Hair follicle dermal papilla cell (primary cell): ENCODE measurements at places on chromosomes 3 and 15. TPM values are rescaled to one million over a fixed set of nuclear protein-coding genes. Genes with fewer than 3 reads are reported as not detected.

Gene TM4SF1
- 1.3 and 3.8 TPM in 2 replicates for total RNA-seq

Gene TGFBR2
- total RNA-seq, result 121 and 132 TPM in 2 replicates

Gene TTLL3
- total RNA-seq, result 40.9 and 45.4 TPM in 2 replicates

Gene LYZL4
- total RNA-seq, result not detected in 2 replicates

Gene CCR2
- total RNA-seq, result not detected in 2 replicates

Gene GPR27
- total RNA-seq, result 0.12 and 0.65 TPM in 2 replicates

Gene FGF7
- 157 and 195 TPM in 2 replicates for total RNA-seq

Gene WDR73
- 27.6 and 36.0 TPM in 2 replicates for total RNA-seq

Gene GPR62
- total RNA-seq, result not detected in 2 replicates

Gene KCNH8
- not detected in 2 replicates for total RNA-seq

Gene TUSC7
- total RNA-seq, result not detected in 2 replicates

Gene ITGA11
- 11.4 and 21.9 TPM in 2 replicates for total RNA-seq

Gene TBC1D2B
- total RNA-seq, result 90.3 and 111 TPM in 2 replicates

Gene CACNA1D
- total RNA-seq, result 0.97 and 2.3 TPM in 2 replicates

Gene GOLGA6L10
- 0.36 and 0.65 TPM in 2 replicates for total RNA-seq

Gene CPA3
- total RNA-seq, result 1.5 and 3.0 TPM in 2 replicates

Gene P3H2
- 11.0 and 11.8 TPM in 2 replicates for total RNA-seq

Gene GPR156
- 1.5 TPM in 2 replicates for total RNA-seq

Gene CELSR3
- 1.3 and 1.6 TPM in 2 replicates for total RNA-seq

Gene CCR3
- not detected in 2 replicates for total RNA-seq

Gene SLC22A14
- total RNA-seq, result 0.16 and 0.49 TPM in 2 replicates

Gene PPM1L
- 6.0 and 6.7 TPM in 2 replicates for total RNA-seq

Gene GABRB3
- total RNA-seq, result 0.85 and 2.8 TPM in 2 replicates

Gene FSIP1
- 8.3 and 15.4 TPM in 2 replicates for total RNA-seq

Gene MST1
- 4.4 and 6.1 TPM in 2 replicates for total RNA-seq

Gene KNL1
- total RNA-seq, result 2.9 and 3.6 TPM in 2 replicates

Gene CCDC54
- total RNA-seq, result not detected in 2 replicates

Gene KLHL40
- not detected in 2 replicates for total RNA-seq

Gene LSAMP
- 0.12 and 0.49 TPM in 2 replicates for total RNA-seq

Gene GOLGA8O
- 0.97 and 2.7 TPM in 2 replicates for total RNA-seq

Gene SRGAP3
- total RNA-seq, result 1.1 and 2.2 TPM in 2 replicates

Gene CD200R1
- 0.16 TPM in 1 of 2 replicates, not detected in the other for total RNA-seq

Gene BUB1B
- total RNA-seq, result 2.4 and 5.0 TPM in 2 replicates

Gene INKA1
- 11.7 and 14.1 TPM in 2 replicates for total RNA-seq

Gene OR5K2
- total RNA-seq, result not detected in 2 replicates

Gene CPLX3
- not detected in 2 replicates for total RNA-seq

Gene IGSF11
- total RNA-seq, result not detected in 2 replicates

Gene GCSAM
- not detected in 2 replicates for total RNA-seq

Gene ISG20
- total RNA-seq, result 2.2 and 3.9 TPM in 2 replicates

Gene KY
- 0.49 and 0.73 TPM in 2 replicates for total RNA-seq
